ENCODE measurements at places on chromosomes 2 and 18.

GRCh38 chr18:46152808-46153617 is 48.8 kb downstream of the HAUS1 start:
- no peak for DNase-seq

GRCh38 chr18:56647071-56647470 is 4.1 kb upstream of the WDR7 start:
- no peak for DNase-seq

DNA sequence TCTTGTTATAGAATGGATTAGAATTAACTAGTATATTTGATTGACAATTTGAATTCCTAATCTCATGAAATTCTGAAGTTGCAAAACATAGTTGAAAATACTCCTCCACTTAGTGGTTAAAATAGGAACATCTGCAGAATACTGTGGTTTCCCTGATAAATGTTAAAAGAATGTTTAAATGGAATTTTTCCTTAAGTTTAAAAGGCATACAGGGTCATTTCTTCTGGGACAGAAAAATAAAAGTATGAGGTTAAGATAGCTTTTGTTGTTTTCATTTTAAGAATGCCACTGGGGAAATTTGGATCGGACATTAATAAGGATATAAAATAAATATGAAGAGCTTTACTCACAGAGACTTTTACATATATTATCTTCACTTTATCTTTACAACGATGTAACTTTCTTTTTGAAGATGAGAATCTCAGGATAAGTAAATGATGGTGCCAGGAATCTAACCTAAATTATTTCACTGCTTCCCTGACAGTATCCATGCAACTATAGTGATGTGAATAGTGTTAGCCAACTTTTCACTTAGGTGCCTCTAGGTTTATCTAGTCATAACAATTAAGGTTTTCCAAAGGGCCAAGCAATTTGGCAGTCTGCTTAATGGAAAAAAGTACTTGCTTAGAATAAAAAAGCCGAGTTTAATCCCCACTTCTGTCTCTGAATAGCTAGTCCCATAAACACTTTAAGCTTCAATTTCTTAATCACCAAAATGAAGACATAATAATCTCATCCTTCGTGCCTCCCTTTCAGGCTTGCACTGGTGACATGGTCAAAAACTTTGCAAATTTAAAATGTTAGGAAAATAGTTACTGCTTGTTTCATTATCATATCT is 151.8 kb upstream of the STK17B start:
- DNase-seq: no peak

DNA sequence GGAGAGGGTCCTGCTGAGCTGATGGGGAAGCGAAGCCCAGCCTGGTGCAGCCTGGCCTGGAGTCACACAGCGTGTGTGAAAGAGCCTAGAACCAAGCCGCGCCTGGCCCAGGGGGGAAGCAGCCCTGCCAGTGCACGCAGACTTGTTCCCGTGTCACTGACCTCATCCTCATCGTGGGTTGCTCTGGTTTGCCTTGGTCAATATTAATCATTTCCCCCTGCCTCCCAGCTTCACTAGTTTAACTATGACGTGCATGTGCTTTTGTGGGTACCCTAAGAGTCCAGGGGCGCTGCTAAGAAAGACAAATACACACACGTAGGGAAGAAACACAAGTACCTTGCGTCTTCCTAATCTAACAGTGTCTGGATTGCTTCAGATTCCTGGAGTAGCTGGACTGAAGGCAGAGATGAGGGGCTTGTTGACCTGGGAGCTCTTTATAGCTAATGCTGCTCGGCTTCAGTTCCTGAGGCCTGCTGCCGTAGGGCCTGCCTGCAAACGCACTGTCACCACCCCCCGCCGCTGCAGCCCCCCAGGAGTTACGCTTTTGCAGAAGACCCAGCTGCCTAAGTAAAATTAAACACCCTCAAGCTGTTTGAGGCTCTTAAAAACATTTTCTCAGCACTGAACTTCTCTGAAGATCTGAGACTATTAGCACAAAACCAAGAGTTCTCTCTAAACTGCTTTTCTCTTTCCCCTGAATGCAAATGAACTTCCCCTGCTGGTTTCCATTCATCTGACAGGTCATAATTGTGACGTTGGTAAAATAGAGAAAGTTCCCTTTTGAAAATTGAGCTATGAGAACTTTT is 159.2 kb downstream of the FAM210A start:
- no peak for DNase-seq

- DNase-seq: no peak
Observed at GRCh38 chr2:381181-381580, 93.3 kb upstream of the ALKAL2 start.

- peak; percentile 67 for DNase-seq
Observed at GRCh38 chr2:73284296-73285158, at the start of gene FBXO41. FBXO41 (minus strand) TSS chr2:73284478; CDS start chr2:73269630, 14,848 bp downstream.

GRCh38 chr2:60553495-60554073 is at the start of gene BCL11A:
BCL11A (minus strand) TSS chr2:60553654; CDS start chr2:60553270, 384 bp downstream.
- no peak for DNase-seq
